ENCODE measurements at places on chromosomes 7 and 10. TPM values are rescaled to one million over a fixed set of nuclear protein-coding genes. Genes with fewer than 3 reads are reported as not detected.

GRCh38 chr7:108818742-108819141, 249.1 kb downstream of the DNAJB9 start:
- DNase-seq, result no peak

The IGFBP1 gene
- 1.6 TPM for total RNA-seq

- no peak for DNase-seq
Measured at GRCh38 chr10:11189582-11190376, 172.1 kb downstream of the CELF2 start.

DNA sequence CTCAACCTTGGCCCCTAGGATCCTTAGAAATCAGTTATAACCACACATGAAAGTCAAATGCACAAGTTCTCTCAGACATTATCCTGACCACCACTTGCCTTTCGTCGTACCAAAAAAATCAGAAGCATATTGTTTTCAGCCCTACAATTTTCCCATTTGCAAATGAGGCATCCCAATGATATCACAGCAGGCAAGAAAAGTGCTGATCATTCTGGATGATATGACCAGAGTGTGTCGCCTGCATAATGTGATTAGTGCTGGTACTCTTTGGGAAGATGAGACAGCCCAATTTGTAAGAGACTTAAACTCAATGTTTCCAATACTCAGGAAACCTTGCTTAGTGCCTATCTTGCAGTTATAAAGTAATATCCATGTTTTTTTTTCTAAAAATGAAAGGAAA, 168.0 kb downstream of the SORCS1 start:
- no peak for DNase-seq

The CCDC136 gene
- total RNA-seq, result 8.5 TPM

The TMEM229A gene
- total RNA-seq, result 0.59 TPM
